ENCODE measurements at places on chromosomes 7 and 10.

DNA sequence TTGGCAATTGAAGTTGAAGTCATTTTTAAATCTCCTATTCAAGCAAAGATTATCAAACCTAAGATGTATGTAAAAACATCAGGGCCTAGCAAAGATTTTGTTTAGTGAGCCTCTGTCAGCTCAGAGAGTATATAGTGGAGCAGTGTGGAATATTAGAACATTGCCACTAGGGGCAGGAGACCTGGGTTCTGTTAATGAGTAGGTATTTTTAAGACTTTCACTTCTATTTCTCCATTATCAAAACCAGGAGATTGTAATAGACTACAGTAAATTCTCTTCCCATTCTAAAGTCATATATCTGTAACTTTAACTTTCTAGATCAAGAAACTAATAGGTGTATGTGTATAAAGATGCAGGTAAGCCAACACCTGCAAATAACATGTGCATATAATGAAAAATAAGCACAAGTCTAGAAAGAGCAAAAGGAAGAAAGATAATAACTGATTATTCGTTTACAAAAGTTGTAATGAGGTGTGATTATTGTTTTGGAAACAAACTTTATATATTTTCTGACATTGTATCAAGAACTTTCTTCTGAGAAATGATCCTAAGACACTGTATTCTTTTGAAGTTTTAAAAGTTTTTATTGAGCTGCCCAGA lies 64.4 kb downstream of the KCND2 start:
- DNase-seq: no peak

DNA sequence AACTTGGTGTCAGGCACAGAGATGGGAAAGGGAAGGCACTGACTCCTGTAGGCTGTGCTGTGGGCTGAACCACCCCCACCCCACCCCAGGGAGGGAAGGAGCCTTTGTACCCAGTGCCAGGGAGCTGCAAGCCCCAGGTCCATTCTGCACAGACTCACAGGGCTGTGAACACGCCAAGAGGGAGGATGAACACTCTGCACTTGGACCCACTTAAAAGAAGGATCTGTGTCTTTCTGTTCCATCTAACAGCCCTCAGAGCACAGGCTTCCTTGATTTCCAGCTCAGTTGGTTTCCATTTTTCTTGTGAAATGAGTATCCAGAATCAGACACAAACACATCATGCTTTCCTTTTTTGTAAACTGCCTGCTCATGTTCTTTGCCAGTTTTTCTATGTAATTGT lies 84.9 kb downstream of the GRB10 start:
- no peak for DNase-seq

- no peak for DNase-seq
Observed at GRCh38 chr7:151322906-151323305, 18.7 kb upstream of the NUB1 start.

DNA sequence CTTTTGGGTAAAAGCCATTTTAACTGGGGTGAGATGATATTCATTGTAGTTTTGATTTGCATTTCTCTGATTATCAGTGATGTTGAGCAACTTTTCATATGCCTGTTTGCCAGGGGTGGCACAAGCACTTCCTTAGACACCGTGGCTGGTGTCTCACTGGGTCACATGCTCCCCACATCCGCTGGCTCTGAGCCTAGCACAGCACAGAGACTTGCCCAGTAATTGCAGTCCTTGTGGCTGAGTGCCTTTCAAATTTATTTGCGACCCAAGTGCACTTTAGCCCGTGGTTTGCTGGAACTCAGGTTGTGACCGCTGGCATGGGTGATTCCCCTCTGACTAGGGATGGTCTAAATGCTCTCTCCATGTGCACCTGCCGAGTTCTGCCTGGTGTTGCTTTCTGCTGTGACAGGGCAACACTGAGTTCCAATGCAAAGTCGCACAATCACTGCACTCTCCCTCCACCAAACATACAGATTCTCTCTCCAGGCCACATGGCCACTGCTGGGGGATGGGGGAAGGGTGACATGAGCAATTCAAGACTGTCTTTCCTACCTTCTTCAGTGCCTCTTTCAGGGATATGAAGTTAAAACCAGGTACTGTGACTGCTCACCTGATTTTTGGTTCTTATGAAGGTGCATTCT lies 66.5 kb downstream of the ZNF277 start:
- DNase-seq: no peak

DNA sequence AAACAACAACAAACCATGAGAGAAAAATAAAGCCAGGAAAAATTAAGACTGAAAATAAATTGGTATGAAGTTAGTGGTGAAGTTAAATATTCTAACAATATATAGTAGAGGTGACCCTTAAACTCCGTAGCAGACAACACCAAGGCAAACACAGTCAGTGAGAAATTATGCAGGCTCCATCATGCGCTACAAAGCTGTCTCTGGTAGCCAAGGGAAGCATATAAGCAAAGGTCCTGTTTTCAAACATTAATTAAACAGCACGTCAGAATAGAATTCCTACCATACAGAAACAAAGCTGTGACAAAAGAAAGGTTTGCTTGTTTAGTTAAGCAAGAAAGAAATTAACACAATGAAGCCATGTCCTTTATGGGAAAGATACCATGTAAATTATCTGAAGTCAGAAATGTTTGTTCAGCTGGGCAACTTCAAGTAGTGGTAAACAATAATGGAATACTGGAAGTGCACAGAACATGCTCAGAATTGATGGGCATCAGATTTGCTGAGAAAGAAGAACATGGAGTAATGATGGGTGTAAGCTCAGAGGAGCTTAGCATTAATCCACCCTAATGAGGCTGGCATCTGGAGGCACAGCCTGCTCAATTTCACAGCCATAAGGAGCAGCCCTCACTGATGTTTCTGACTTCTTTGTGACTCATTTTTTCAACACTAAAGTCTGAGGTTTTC lies 75.7 kb downstream of the IGF2BP3 start:
- no peak for DNase-seq

DNA sequence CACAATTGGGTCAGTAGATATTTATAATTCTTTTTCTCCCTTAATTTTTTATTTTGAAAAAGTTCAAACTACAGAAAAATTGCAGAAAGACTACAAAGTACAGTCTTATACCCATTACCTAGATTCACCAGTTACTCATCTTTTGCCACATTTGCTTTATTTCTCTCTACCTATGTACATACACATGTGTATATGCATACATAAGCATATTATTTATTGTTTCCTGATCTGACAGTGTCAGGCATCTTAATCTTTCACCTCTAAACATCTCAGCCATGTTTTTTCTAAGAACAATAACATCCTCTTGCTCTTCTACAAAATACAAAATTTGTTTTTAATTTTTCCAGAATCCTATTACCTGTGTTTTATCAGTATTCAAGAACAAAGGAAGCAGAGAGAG lies 68.4 kb upstream of the OIT3 start:
- DNase-seq: no peak

GRCh38 chr7:79692015-79692414 lies 238.5 kb upstream of the MAGI2 start:
- no peak for DNase-seq

- DNase-seq: no peak
Observed at GRCh38 chr10:126459032-126459831, 71.0 kb upstream of the ADAM12 start.

GRCh38 chr7:45599851-45600706 lies 25.9 kb downstream of the ADCY1 start:
- DNase-seq: no peak

DNA sequence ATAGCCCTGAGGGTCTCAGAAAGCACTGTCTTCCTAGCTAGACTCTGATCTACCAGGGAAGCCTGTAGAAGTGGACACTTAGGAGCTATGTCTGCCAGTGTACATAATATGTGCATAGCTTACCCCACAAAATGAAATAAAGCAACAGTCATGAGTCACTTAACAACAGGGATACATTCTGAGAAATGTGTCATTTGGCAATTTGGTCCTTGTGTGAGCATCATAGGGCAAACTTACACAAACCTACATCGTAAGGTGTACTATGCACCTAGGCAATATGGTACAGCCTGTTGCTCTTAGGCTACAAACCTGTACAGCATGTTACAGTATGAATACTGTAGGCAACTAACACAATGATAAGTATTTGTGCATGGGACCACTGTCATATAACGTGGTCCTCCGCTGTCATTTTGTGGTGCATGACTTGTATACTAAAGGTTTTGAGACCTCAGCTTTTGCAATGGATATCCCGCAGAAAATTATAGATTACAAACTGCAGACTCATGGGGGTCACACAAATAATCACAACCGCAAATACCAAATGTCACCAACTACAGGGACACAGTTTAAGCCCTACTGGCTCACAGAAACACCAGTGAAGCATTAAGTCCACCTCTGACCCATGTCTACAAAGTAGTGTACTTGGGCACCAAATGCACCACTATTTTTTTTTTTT lies 1.7 kb downstream of the URGCP start:
- no peak for DNase-seq

- no peak for DNase-seq
Observed at GRCh38 chr7:76074972-76075370, 27.1 kb downstream of the MDH2 start.
